Dermis blood vessel endothelial cell (primary cell): ENCODE measurements at places on chromosomes 6 and 20. TPM values are rescaled to one million over a fixed set of nuclear protein-coding genes. Genes with fewer than 3 reads are reported as not detected.

DNA sequence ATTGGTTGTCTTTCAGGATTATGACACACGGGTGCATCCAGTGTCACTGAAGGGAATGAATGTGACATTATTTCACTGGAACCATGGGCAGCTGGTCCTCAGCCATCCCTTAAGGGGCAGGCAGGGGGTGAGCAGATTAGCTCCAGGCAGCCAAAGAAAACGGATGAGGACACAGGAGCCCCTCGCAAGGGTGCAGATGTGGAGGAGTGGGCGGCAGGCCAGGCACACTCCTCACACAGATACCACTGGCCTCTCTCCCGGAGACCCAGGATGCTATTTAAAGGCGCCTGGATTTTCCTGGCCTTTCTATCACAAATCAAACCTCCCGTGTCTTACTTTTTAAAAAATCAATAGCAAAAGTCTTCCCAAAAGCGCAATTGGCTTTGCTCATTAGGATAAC is 210.4 kb downstream of the TAF4 start:
- DNase-seq, result no peak

DNA sequence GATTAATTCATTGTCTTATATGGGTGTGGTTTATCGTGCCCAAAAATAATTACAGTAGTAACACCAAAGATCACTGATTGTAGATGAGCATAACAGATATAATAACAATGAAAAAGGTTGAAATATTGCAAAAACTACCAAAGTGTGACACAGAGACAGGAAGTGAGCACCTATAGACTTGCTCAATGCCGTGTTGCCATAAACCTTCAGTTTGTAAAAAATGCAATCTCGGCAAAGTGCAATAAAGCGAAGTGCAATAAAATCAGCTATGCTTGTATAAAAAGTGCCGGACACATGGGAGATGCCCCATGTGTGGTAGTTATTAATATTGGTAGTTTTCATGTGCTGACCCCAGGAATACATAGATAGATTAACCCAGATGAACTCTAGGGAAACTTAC is 192.6 kb downstream of the NRN1 start:
- no peak for DNase-seq

DNA sequence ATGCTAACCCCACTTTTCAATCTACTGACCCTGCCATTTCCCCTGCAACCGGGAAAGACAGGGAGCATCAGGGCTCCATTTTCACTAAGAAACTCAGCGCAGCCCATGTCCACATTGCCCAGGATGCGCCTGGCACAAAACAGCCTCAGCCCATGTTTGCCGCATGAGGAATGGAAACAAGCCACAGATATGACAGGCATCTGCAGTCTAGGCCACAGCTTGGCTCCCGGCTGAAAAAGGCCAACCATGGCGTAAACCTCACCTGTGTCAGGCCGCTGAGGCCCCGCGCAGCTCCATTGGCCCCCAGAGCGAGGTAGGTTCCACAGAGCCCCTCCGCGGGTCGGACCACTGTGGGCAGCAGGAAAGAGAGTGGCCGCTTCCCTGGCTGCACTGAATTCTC is 21.7 kb downstream of the GGT7 start:
- no peak for DNase-seq

Gene IMPG1
- not detected in 2 replicates for total RNA-seq

GRCh38 chr20:13261460-13262301 is 40.6 kb downstream of the ISM1 start:
- peak; percentile 67 for DNase-seq

Gene SYNGAP1
- 2.4 and 2.5 TPM in 2 replicates for total RNA-seq

DNA sequence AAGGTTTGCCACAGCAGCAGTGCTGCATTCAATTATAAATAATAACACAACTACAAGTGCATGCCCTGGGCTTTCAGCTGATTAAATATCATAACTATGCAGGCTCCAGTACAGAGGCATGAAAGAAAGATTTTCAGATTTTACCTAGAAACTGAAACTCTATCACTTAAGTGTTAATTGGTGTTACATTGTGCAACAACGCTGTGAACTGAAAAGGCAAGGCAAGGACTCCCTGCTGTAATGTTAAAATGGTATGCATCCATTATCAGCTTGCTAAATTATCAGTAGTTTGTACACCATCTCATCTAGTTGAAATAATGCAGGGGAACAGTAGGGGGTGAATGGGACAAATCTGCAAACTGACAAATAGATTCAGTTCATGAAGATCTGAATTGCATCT is 976.7 kb upstream of the MANEA start:
- DNase-seq, result no peak

- no peak for DNase-seq
Observed at GRCh38 chr6:157025437-157025836, 248.3 kb downstream of the ARID1B start.

GRCh38 chr6:41159415-41160082 is 3.4 kb downstream of the TREM2 start:
- DNase-seq, result no peak

GRCh38 chr6:3946778-3947177 is 97.6 kb downstream of the FAM50B start:
- no peak for DNase-seq

GRCh38 chr6:96227135-96227534 is 211.4 kb downstream of the FUT9 start:
- DNase-seq, result no peak

Gene MEP1A
- not detected in 2 replicates for total RNA-seq

DNA sequence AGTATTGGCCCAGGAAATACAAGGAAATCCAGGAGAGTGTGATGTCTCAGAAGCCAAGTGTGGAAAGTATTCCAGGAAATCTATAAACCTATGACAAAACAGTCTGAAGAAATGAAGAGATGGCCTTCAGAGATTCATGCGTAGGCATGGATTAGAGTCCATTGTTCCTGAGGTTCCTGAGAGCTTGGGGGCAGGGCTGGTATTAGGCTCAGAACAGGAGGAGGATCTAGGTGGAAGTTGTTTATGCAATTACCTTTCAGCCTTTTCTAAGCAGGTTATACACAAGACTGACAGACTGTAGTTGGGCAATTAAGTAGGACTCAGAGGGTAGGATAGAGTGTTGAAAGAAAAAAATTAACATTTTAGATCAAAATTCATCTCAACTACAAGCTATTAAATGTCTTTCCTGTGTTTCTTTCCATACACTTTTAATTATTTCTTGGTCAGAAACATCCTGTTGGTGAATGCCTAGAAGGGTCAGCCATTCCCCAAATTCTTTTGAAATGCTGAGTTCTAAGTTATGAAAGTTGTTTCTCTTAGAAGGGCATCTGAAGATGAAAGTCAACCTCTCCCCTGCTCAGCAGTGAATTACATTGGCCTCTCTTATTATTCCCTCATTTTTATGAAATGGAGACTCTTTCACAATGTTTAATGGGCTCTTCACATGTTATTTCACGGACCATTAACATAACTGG is 201.2 kb upstream of the MYLIP start:
- no peak for DNase-seq

Gene SLC22A1
- total RNA-seq, result 0.05 and 0.17 TPM in 2 replicates

GRCh38 chr20:56400001-56400640 is 7.7 kb downstream of the CSTF1 start:
- peak; percentile 91 for DNase-seq

Gene NRSN1
- not detected in 2 replicates for total RNA-seq

Gene CRIP3
- total RNA-seq, result 0.34 TPM in 1 of 2 replicates, not detected in the other

DNA sequence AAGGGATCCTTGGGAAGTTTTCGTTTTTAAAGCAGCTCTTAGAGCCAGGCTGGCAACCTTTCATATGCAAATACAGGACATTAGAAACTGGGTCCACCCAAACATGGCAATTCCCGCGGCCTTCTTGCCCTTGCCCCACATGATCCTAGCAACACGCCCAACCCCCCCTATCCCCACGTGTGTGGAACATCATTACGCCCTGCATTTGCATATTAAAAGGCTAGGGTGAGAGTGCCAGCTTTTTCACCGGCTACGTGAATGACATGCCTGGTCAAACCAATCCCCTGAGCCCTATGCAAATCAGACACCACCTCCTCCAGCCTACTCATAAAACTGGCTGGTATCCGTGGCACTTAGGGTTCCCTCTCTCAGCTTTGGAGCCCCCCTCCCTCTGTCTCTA is 88.1 kb downstream of the TNFRSF21 start:
- DNase-seq, result no peak

Gene PDE7B
- total RNA-seq, result 26.6 and 58.5 TPM in 2 replicates

- no peak for DNase-seq
Observed at GRCh38 chr6:166850677-166851076, 105.7 kb downstream of the RNASET2 start.

Gene BMP2
- 23.1 and 33.7 TPM in 2 replicates for total RNA-seq

Gene KCNK5
- 0.17 TPM in 1 of 2 replicates, not detected in the other for total RNA-seq
